DMS 273 treated with DMSO at 0.1 percent for 48 hours (cell line): ENCODE measurements at places on chromosomes 13 and 19.

GRCh38 chr19:17536955-17537354 lies 18.5 kb upstream of the COLGALT1 start:
- no peak for DNase-seq

DNA sequence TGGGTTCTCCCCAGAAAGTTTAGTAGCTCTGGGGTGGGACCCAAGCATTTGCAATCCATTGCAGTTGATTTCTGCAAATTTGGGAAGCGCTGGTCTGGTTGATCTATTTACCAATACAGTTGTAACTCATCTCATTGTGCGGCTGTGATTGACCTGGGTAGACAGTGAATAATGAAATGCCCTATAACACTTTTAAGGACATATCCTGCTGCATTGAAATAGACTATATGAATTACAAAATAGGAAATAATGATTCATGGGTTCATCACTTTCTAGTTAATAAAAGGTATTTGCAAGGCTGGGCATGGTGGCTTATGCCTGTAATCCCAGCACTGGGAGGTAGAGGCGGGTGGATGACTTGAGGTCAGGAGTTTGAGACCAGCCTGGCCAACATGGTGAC lies 59.0 kb upstream of the FARP1 start:
- no peak for DNase-seq

DNA sequence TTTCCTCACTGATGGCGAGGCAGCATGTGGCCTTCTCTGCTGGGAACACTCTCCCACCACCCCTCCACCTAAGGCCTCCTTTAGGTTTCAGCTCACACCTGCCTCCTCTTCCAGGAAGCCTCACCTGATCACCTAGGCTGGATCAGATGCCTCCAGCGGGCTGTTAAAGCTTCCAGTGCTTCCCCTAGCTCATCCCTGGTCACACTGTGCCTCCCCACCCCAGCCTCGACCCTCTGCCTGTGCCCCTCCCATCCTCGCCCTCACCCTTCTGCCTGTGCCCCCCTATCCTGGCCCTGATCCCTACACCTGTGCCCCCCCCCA lies 33.8 kb downstream of the MAP4K1 start:
- DNase-seq = no peak

DNA sequence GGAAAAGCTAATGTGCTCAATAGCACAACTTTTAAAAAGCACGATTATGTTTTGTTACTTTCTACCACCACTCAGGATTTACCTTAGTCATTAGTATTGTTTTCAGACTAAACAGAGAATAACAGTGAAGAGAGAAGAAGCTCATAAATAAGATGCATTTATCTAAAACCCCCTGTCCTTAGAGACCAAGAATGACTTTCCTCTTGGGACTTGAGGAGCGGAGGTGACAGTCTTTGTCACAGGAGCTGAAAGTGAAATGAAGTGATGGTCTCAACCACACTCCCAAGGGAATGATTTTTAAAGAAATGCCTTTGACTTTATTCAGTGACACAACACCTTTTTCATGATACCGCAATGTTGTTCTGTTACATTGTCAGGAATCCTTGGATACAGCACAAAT lies 190.6 kb upstream of the NBEA start:
- no peak for DNase-seq

- DNase-seq = no peak
Observed at GRCh38 chr13:46575818-46576221, 22.9 kb downstream of the LRCH1 start.

- no peak for DNase-seq
Observed at GRCh38 chr19:42122691-42123607, 9.3 kb downstream of the POU2F2 start.

DNA sequence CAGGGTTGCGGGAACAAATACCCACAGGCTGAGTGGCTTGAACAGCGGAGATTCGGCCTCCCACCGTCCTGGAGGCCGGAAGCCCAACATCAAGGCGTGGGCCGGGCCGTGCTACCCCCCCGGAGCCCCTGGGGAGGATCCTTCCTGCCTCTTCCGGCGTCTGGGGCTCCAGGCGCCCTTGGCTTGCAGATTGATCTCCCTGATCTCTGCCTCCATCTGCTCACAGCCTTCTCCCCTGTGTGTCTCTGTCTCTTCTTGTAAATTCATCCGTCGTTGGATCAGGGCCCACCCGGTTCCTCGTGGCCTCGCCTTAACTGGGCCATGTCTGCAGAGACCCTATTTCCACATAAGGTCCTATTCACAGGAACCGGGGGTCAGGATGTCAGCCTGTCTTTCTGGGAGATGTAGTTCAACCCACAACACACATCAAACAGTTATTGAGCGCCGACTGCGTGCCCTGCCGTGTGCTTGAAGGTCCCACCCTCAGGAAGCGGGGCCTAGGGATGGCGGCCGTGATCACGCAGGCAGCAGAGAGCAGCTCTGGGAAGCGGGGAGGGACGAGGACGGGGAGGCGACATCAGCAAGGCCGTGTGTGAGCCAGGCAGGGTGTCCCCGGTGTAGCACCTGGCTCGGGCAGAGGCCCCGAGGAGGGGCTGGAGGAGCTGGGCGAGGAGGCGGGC lies 21.3 kb downstream of the HCN2 start:
- DNase-seq = peak; percentile 57

DNA sequence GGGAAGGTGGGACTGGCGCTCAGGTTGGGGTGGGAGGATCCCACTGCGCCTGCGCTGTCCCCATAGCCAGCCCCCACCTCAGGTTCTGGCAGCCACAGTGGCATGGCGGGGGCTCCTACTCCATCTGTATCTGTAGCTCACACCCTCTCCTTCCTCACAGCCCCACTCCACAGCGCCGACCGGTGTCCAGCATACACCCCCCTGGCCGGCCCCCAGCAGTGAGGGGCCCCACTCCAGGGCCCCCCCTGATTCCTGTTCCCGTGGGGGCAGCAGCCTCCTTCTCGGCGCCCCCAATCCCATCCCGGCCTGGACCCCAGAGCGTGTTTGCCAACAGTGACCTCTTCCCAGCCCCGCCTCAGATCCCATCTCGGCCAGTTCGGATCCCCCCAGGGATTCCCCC lies 6.0 kb downstream of the TMED1 start:
- no peak for DNase-seq

GRCh38 chr19:5536337-5536894 lies 31.3 kb downstream of the TINCR start:
- peak; percentile 55 for DNase-seq

DNA sequence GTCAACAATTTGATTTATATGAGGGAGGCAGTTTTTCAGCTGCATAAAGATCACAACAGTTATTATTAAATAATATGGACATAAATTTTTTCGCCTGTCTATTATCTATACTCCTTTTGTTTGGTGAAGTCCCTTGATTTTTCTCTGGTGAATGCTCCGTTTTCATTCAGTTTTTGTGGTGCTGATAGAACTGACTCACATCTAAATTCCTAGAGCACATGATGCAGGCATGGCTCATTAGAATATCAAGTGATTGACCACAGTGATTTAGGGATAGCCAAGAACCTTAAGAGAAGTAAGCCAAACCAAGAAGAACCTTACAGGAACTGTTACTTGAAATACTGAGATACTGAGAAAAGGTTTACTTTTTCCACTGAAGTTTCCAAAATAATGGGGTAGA lies 208.9 kb downstream of the PRR20E start:
- DNase-seq = no peak

DNA sequence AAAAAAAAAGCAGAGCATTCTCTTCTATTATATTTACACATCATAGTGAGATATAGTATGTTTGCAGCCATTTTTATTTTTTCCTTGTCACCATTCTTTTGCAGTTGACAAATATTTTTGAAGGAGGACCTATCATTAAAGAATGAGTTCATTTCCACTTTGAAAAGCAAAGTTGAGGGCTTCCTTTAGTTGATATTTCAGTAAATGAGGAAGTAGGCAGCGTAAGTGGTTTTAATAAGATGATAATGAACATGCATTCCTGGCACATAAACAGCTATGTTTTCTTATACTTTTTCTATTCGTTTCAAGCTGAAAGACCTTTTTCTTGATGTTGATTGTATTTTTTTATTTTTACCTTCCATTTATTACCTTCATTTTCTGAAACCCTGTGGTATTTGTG lies 66.2 kb downstream of the ZMYM2 start:
- DNase-seq = no peak

GRCh38 chr19:54207983-54208783 lies 7.5 kb downstream of the RPS9 start:
- peak; percentile 43 for DNase-seq

GRCh38 chr13:98960606-98961502 lies 17.0 kb downstream of the DOCK9 start:
- no peak for DNase-seq

DNA sequence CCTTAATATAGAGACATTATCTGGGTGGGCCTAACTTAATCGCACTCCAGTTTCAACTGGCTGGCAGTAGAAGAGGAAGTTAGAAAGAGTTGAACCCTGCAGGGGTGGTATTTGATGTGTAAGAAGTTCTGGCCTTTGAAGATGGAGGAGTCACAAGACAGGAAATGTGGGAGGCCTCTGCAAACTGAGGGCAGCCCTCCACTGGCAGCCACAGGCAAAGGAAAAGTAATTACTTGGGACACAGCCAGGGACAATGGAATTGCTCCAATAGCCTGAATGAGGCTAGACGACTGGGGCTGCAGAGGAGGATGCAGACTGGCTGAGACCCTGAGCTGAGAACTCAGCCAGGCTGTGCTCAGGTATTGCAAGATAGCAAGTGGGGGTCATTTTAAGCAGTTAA lies 703.3 kb upstream of the ARGLU1 start:
- no peak for DNase-seq

GRCh38 chr19:32873247-32873959 lies 3.8 kb upstream of the SLC7A9 start:
- DNase-seq = no peak

DNA sequence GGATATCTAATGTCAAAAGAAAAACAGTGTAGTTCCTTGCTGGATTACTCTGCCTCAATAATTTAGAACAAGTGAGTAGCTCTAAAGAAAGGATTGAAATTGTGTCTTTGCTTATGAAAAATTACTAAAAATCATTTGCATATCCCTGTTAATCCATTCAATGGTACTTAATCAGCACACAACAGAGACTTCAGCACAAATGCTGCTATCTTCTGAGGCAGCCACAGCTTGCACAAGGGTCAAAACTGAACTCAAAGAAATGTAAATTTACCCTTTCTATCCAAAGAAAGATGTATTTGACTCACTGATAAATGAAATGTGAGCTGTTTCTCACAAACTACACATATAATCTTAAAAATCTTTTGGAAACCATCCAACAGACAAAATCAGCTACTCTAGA lies 116.2 kb downstream of the LHFPL6 start:
- DNase-seq = no peak

DNA sequence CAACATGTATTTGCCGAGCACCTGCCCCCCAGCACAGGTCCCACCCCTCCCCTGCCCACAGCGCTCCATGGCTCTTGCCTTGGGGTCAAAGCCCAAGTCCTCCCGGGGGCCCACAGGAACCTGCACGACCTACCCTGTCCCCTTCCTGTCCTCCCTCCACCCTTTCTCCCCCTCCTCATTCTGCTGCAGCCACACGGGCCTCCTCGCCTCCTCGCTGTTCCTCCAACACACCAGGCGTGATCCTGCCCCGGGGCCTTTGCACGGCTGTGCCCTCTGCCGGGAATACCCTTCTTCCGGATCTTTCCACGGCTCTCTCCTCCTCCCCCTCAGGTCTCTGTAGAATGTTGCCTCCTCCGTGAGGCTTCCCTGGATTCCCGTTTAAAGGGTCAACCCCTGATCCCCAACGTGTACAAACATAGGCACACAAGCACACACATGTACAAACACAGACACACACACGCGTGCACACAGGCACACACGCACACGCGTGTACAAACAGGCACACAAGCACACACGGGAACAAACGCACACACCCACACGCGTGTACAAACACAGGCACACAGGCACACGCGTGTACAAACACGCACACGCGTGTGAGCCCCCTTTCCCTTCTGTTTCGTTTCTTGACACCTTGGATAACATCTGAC lies 2.8 kb downstream of the MADCAM1 start:
- no peak for DNase-seq

DNA sequence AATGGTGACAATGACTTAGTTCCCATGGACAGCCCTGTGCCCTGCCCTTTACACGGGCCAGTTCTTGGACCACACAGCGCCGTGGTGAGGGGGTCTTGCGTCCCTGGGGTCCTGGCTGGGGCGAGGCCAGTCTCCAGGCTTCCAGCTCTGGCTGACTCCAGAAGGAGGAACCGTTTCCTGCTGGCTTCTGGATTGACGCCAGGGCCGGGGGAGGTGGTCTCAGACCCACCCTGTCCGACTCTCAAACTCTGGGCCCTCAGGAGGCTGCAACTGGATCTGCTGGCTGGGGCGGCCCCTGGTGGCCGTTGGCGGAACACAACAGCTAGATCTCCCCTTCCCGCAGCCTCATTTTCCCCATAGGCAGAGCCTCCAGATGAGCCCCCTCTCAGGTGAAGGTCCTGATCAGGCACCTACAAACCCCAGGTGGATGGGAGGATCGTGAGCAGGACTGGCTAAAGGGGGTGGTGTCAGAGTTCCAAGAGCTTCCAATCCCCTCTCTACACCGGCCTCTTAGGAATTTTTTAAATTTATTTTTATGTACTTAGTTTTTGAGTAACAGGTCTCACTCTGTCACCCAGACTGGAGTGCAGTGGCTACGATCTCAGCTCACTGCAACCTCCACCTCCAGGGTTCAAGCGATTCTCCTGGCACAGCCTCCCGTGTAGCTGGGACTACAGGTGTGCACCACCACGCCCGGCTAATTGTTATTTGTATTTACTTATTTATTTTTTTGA lies 8.0 kb downstream of the CCDC194 start:
- no peak for DNase-seq

GRCh38 chr13:85347251-85347650 lies 452.0 kb downstream of the SLITRK6 start:
- DNase-seq = no peak

- DNase-seq = no peak
Observed at GRCh38 chr13:24066405-24067295, 93.9 kb upstream of the SPATA13 start.

DNA sequence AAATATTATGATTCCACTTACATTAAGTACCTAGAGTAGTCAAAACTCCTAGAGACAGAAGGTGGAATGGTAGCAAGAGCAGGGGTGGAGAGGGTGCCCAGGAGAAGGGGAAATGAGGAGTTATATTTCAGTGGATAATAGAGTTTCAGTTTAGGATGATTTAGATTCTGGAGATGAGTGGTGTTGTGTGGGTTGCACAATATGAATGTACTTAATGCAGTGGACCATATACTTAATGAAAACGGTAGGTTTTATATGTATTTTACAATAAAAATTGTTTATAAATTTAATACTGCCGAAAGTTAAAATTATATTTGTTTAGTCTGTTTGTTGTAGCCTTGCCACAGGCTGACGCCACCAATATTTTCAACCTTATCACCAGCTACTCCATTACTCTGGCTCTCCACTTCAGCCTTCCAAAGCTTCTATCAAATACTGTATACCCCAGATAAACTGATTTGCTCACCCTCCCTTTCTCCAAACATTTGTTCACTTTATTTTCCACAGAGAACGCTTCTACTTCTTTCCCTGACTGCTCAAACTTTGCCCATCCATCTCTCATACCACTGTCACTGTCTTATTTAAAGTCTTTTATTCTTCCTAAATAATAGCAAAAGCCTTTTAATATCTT lies 1.4 kb upstream of the RBM26 start:
- no peak for DNase-seq
